ENCODE measurements at places on chromosomes 11 and 22.

GRCh38 chr11:47004595-47005033, 68.1 kb downstream of the CSTPP1 start:
- DNase-seq, result peak; percentile 26

DNA sequence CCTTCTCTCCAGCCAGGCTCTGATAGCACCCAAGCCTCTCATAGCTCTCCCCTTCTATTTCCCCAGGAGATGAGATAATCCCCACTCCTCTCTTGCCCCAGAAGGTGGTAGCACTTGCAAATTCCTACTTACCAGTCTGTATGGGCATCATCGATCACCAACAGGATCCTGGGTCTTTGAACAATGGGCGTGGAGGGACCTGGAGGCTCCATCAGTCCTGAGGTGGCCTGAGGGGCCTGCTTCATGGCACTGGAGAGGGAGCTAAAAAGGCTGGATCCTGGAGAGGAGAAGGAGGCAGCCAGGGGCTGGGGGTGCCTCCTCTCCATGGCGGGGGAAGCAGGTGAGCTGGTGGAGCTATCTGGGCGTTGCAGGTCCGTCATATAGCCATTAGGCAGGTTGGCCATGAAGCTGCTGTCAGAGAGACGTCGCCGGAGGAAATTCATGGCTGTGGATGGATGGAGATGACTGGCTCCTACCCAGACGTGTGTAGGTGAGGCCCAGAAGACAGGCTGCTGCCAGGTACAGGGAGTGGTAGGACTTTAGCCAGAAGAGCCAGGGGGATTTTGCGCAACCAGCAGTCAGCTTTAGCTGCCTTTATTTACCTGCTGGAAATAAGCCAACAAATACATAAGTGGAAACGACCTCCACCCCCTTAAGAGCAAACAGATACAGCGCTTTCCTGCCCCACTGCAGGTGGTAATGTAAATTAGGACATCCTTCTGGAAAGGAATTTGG, 51.8 kb downstream of the SYN3 start:
- no peak for DNase-seq

DNA sequence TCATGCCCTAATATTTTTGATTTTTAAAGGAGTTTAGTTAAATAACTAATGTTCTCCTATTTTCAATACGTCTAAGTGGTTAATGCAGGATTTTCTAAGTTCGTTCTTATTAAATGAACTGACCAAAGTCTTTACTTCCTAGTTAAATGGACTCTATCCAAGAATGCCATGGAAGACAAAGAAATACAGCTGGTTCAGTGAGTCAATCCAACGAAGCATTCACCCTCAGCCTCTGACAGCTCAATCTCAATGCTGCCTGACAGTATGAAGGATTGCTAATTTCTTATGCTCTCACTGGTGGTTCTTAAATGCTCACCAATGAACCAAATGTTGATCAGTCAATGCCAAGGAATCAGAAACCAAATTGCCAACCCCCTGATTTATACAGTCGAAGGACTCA, 219.4 kb downstream of the CADM1 start:
- no peak for DNase-seq

DNA sequence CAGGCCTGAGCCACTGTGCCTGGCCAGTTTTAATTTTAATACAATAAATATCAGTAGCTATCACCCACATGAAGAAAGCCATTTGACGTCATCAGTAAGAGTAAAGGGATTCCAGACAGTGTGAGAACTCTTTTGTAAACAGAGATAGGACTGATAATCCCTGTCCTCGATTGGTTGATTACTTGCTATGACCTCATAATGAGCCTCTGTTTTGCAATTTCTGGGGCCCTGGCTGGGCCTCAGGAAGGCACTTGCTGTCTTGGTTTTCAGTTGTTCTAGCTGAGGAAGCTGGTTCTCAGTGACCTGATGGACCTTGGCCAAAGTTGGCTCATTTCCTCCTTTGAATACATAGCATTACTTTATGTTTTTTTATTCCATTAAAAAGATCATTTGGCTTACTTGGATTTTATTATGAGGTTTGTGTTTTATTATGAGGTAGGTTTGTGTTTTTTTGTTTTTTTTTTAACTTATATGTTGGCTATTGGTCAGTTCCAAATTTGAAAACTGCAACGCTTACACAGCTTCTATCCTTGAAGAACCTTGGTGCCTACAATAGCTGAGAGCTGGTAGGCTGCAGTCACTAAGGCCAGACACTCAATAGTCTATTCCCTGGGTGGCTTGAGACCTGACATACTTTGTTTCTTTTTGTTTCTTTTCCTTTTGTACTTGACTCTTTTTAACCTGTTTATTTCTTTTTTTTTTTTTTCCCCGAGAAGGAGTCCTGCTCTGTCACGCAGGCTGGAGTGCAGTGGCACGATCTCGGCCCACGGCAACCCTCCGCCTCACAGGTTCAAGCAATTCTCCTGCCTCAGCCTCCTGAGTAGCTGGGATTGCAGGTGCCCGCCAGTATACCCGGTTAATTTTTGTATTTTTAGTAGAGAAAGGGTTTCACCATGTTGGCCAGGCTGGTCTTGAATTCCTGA, 20.0 kb downstream of the MARK2 start:
- no peak for DNase-seq

DNA sequence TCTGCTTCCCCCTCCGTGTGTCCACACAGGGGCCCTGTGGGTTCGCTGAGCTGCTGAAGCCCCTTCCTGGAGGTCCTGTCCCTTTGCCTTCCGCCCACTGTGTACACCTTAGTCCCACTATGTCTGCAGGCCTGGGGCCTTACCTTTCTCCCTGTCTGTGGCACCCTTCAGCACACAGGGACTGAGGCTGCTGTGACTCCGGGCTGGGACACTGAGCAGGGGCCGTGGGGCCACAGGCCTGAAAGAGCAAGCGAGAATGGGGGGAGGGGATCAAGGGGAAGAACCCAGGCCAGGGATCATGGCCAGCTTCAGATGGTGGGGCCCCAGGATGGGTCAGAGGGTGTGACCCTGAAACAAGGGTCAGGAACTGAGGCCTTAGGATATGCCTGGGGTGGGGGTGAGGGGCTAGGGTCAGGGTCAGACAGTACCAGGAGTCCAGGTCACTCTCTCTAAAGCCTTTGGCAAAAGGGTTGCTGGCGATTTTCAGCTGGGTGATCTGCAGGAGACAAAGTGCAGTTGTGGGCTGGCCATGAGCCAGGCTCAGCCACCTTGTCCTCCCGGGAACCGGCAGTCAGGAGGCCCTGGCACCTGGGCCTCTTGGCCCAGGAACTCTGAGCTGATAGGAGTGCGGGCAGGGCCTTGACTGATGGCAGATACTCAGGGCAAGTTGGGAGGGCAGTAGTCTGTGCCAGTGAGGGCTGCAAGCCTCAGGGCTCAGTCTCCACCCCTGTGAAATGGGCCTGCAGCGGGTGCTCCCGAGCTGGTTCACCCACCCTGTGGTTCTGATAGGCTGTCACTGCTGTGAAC, 2.6 kb upstream of the NUDT8 start:
- no peak for DNase-seq

DNA sequence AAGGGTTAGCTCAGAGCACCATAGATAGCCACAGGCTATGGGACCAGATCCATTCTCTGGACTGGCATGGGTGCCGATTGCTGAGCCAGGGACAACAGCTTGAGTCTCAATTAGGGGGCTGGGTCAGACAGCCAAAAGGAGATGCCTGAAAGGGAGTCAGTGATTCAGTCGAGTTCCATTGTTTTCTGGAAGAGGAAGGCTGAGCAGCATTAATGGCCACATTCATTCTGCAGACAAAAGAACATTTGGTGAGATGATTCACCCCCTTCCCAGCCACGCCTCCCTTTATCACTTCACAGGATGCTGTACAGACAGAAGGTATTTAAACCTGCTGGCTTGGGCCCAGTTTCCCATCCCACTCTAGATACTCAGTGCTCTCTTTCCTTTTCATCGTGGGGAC, 131.9 kb downstream of the ADAMTS15 start:
- DNase-seq, result no peak

DNA sequence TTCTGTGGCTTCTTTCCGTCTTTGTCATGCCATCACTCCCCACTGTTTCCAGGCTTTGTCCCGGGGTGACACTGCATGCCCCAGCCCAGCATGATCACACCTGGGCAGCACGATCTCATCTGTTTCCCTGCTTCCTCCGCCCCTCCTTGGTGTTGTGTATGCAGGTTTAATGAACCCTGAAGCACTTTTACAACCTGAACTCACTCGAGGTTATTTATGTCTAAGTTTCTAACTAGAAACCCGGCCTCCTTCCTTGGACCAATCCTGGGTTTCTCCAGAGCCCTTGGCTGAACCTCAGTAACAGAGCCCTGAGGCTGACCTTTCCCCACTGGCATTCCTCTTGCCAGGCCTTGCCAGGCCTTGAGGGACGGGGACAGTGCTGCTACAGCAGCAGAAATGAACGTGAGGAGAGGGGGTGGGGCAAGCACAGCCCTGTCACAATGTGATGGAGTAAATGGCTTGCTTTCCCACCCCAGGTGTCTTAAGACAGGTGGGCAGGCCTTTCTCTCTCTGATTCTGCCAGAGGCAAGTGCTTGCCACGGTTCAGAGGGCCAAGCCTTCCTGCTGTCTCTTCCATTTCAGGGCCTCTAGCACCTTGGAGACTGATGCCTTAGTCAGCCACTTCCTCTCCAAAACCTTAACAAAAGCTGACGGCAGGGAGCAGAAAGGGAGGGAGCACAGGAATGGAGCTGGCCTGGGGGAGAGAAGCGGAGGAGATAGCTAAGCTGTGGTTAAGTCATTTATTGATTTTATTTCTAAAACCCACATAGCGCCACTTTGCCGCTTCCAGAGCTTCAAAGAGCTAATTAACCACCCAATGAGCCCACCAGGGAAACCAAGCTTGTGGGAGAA, 3.1 kb upstream of the PYGM start:
- DNase-seq, result no peak

DNA sequence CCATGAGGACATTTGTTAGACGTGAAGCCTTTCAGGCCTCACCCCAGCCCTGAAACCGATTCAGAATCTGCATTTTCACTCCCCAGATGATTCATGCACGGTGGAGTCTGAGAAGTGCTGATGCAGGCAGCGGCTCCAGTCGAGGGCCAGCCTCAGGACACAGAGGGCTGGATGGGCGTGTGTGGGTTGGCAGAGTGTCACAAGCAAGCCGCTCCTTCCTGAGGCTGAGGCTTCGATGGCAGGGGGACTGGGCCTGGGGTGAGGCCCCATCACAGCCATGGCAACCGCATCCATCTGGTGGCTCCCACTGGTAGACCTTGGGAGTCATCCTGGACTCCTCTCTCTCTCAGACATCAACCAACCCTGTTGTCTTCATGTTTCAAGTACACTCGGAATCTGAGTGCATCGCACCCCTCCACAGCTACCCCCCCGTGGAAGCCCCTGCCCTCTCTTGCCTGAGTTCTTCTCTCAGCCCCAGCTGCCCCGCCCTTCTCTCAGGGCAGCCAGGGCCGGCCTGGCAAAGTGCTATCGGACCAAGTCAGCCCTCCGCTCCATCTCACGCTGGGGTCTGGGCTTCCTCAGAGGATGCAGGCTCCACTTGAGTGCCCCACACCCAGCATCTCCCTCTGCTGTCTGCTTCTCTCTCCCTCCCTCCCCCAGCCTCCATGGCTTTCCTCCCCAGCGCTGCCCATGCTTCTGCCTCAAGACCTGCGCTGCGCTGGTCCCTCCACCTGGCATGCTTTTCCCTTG, 10.6 kb downstream of the KCNC1 start:
- DNase-seq, result no peak

DNA sequence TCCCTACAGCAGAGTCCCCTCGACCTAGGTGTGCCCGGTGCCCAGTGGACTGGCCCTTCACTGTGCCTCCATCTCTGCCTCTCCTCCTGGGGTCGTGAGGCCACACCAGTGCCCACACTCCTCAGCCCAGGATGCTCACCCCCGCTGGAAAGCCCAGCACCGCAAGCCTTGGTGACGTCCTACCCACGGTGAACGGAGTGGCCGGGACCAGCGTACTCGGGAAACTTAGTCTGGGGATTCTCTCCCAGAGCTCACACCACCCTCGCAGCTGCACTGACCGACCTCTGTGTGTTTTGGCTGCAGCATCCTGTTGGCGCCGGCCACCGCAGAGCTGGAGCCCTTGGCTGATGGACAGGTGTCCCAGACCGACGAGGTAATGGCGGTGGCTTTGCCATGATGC, 35.5 kb upstream of the KRTAP5-7 start:
- no peak for DNase-seq

GRCh38 chr11:126210871-126211235, 597 bp downstream of the RPUSD4 start:
- DNase-seq, result no peak

- DNase-seq, result no peak
Observed at GRCh38 chr11:134536219-134536618, 124.2 kb upstream of the B3GAT1 start.

DNA sequence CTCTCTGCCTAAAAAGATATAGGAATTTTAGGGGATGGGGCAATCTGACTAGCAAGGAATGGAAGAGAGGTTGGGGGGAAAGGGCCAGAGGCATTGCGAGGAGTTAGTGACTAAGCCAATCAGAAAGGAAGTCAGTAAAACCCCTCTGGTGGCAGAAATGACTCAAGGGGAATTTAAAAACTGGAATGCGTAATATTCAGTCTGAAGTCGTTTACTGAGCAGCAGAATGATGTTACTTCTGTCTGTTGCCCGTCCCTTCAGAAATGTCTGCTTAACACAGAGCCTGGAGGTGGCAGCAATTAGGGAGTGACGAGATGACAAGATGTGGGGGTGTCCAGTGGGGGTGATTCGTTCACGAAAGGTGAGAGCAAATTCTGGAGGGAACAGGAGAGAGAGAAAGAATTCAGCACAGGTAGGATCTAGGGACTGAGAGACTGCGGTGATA, 107.7 kb upstream of the CLMP start:
- no peak for DNase-seq

- DNase-seq, result no peak
Observed at GRCh38 chr22:49678842-49679170, 148.9 kb downstream of the BRD1 start.

DNA sequence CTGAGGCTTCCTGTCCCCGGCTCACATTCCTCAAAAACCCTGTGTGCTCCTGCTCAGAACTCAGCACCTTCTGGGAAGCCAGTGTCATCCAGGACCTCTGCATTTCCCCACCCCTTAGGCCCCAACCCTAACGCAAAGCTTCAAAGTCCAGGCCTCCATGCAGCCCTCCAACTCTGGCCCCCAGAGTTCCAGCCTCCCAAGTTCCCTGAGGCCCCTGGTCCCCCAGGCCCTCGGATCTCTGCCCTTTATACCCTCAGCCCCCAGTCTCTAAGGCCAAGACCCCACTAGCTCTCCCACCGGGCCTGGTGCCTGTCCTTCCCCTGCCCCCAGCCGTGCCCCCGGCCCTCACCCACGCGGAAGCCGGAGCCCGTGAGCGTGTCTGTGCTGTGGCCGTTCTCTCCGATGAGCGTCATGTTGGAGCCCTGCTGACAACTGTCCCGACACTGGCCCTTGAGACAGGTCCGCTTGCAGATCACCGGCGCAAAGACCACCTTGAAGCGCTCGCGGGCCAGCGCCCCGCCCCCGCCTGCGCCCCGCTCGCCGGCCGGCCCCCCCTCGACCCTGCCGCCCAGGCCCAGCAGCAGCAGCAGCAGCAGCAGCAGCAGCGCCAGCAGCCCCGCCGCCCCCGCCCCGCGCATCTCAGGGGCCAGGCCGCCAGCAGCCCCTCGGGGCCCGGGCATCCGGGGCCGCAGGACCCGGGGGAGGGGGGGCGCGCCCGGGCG, 718 bp downstream of the LTBP3 start:
- no peak for DNase-seq

- no peak for DNase-seq
Observed at GRCh38 chr11:44329472-44330230, 19.7 kb upstream of the ALX4 start.
